ENCODE measurements at places on chromosomes 12 and 14. TPM values are rescaled to one million over a fixed set of nuclear protein-coding genes. Genes with fewer than 3 reads are reported as not detected.

DNA sequence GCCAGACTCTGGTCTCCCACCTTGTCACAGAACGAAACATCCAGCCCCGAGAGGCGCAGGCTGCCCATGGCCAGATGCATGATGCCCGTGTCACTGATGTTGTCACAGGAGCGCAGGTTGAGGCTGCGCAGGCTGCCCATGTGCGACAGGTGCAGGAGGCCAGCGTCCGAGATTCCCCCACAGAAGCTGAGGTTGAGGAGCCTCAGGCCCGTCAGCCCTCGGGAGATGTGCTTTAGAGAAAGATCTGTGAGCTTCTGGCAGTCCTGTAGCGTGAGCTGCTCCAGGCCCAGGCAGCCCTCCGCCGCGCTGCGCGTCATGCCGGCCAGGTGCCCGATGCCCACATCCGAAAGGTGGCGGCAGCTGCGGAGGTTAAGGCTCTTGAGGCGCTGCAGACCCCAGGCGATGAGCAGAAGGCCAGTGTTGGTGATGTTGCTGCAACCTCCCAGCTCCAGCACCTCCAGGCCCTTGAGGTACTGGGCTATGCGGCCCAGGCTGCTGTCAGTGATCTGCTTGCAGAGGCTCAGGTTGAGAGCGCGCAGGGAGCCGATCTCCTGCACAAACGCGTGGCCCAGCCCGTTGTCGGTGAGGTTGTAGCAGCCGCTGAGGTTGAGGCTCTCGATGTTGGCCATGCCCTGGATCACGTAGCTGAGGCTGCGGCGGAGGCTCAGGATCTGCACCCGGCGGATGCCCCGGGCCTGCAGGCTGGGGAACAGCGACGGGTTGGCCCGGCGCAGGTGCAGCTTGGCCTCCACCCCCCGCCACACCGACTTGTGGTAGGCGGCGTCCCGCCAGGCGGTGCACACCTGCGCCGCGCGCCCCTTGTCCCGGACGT is 991 bp downstream of the FBXL14 start:
- peak; percentile 40 for DNase-seq

DNA sequence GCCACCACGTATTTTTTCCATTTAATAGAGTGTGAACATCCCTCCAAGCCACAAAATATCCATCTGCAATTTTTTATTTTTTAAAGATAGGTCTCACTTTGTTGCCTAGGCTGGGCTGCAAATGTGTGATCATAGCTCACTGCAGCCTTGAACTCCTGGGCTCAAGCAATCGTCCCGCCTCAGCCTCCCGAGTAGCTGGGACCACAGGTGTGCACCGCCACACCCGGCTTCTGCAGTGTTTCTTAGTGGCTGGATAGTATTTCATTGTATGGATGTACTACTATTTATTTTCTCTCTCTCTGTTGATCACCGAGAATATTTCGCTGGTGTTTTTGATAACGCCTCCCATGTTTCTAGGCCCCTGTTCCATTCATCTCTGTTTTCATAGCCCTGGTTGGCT is 17.5 kb downstream of the MLXIP start:
- DNase-seq: no peak

GRCh38 chr14:99587460-99588278 is 16.3 kb downstream of the CCDC85C start:
- DNase-seq: no peak

DNA sequence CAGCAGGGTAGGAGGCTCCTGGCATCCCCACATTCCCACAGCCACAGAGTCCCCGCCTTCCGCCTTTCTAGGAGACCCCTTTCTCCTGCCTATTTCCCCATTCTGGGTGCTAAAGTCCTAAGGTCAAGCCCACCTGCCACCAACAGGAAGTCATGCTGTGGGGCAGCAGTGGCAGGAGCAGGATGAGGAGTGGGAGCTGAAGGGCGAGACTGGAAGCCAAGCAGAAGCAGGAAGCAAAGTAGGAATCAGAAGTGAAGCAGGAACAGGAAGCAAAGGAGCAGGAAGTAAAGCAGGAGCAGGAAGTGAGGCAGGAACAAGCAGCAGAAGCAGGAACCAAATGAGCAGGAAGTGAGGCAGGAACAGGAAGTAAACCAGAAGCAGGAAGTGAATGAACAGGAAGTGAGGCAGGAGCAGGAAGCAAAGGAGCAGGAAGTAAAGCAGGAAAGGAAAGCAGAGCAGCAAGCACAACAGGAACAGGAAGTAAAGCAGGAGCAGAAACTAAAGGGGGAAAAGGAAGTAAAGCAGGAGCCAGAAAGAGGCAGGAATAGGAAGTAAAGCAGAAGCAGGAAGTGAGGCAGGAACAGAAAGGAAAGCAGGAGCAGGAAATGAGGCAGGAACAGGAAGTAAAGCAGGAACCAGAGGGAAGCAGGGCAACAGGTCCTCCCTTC is 38.3 kb upstream of the RIMBP2 start:
- DNase-seq: no peak

DNA sequence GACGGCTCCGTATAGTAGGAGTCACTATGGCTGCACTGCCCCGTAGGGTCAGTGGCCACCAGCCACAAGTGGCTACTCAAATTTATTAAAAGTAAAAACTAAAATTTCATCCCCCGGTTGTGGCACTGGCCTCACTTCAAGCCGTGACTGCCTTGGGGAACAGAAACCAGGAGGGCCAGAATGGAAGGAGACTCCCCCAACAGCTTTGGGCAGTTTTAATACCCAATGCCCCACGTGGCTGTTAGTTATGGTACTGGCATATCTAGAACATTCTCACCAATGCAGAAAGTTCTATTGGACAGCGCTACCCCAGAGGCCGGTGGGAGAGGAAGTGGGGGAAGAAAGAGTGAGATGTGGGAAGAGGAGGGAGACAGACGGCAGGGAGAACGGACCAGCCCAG is 6.2 kb downstream of the NCOR2 start:
- DNase-seq: no peak

DNA sequence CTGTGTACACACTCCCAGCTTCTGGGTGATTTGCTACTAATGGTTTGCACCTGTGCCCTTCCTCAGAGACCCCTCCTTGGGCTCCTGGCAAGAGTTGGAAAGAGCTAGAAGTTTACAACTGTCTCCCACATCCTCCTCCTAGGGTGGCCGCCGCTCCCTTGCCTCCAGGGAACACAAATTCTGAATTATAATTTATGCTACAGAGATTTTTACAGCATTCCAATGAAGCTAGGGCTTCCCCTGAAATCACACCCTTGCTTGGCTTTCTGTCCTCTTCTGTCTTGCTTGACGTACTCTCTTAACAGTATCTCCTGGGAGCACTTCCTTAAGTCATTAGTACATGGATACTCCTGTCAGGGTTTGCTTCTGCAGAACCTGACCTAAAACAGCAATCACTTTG is 180.2 kb downstream of the KCNA5 start:
- no peak for DNase-seq

RNASE7 gene
- not detected for polyA plus RNA-seq

All from endothelial cell of umbilical vein (primary cell).